ENCODE measurements at places on chromosomes 4 and X.

GRCh38 chrX:116236666-116237065, 66.1 kb downstream of the AGTR2 start:
- DNase-seq: no peak

DNA sequence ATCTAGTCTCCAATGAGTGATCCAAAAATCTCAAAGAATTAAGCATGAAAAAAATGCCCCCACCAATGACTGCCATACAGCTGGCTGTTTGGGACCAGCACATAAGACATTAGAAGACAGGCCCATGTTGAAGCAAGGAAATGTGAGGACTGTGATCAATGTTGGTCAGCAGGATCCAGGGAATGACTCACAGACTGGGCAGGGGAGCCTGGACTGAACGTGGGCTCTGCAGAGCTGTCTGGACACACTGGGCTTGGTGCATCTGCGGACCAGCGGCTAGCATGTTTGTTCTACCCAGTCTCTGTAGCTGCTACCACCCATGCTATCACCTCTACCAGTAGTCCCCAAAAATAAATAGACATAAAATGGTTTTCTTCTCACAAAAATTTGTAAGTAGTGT, 108.6 kb downstream of the PALLD start:
- no peak for DNase-seq

DNA sequence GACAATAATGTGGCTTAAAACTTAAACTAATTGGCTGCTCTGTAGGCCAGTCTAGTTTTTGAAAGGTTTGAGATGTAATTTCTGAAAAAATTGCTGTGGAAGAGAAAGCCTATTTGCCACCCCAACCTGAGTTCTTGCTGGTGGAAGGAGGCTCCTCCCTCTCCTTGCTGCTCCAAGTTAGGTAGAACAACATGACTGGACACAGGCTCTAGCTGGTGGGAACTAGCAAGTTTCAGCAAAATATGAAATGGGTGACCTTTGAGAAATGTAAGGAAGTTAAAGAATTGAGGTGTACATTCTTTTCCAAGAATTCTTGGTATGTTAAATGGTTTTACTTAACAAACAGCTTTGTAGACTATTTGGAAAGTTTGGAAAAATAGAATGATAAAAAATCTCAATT, 8.0 kb downstream of the RPL34 start:
- no peak for DNase-seq

DNA sequence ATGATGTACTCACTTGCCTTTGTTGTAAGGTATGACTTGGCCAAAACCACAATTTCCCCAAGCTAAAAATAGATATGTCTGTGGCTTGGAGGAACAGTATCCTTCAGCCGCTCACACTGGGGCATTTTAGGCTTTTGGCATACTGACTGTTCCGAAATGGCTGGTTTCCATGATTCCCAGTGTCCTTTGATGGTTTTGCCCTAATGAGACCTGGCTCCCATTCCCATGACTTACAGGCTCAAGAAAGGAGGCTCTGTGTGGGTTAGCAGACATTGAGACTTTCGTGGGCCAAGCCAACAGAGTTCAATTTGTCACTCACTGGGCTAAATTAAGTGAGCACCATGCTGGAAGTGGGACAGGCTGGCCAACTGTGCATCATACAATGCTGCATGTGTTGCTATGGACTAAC, 150.6 kb downstream of the CEP135 start:
- no peak for DNase-seq
